Fibroblast of the aortic adventitia (primary cell): ENCODE measurements at places on chromosomes 1 and 21. TPM values are rescaled to one million over a fixed set of nuclear protein-coding genes. Genes with fewer than 3 reads are reported as not detected.

GRCh38 chr21:44975720-44976555 is 36.1 kb downstream of the SLX9 start:
- DNase-seq: no peak

DNA sequence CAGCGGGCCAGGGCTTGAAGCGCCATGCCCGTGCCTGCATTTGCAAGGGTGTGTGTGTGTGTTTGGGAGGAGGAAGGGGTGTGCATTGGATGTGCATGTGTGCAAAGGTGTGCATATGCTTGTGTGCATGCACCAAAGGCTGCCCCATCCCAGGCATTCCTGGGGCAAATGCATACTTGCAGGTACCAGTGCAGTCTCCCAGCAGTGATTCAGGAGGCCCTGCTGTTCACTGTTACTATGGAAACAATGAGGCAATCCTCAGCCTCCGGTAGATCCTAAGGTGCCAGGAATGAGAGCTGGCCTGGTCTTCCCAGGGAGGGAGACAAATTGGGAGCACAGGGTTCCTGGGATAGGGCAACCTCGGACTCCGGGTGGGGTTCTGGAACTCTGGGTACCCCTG is 7.5 kb upstream of the FNDC5 start:
- DNase-seq: peak; percentile 34

GRCh38 chr21:44094832-44095231 is 12.4 kb upstream of the PWP2 start:
- no peak for DNase-seq

GRCh38 chr1:54462597-54463258 is 56.5 kb upstream of the SSBP3 start:
- DNase-seq: no peak

DNA sequence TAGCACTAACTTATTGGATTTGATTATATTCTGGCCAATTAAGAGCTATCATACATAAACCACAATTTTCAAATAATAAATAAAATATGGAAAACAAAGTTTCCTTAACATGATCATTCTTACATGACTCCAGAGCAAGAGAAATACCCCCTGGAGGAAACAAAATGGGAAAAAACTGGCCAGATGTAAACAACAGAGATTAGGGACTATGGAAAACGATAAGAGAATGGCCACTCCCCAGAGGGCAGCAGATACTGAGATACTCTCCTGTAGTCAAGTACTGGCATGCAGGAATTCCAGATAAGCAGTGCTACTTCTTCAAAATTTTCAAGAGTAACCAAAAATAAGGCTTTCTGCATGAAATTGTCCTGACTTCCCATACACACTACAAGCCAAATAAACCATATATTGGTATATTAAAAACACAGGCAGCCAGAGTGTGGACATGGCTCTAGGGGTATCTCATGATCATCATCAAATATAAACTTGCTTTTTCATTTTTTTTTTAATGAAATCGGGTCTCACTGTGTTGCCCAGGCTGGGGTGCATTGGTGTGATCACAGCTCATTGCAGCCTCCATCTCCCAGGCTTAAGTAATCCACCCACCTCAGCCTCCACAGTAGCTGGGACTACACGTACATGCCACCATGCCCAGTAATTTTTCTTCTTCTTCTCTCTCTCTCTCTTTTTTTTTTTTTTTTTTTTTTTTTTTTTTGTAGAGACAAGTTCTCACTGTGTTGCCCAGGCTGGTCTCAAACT is 118.5 kb downstream of the EIF4G3 start:
- DNase-seq: no peak

SPRR1B gene
- not detected in 2 replicates for total RNA-seq

CD2 gene
- total RNA-seq: 0.65 TPM in 1 of 2 replicates, not detected in the other

TRIM46 gene
- total RNA-seq: 5.2 and 13.2 TPM in 2 replicates

EXTL1 gene
- 0.18 and 0.74 TPM in 2 replicates for total RNA-seq
